Uterus (tissue), 4 donors: ENCODE measurements at places on chromosomes 3 and 15.

DNA sequence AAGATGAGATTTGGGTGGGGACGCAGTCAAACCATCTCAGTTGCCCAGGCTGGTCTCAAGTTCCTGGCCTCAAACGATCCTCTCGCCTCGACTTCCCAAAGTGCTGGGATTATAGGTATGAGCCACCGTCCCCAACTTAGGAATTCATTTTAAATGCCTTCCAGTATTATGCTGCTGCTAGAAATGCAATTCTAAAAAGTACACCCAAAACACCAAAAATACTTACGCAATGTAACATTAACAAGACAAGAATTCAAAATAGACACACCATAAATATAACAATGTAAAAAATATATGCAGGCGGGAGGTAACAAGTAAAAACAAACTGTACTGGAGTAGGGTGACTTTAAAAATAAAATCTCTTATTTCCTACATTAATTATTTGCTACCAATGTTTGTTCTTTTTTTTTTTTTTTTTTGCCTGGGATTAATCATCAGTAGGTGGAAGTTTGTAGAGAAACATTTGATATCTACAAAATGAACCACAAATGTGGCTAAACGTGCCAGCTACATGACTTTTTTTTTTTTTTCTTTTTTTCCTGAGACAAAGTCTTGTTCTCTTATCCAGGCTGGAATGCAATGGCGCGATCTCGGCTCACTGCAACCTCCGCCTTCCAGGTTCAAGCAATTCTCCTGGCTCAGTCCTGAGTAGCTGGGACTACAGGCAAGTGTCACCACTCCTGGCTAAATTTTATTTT lies 56.8 kb downstream of the SETMAR start:
- DNase-seq = no peak
- H3K27ac ChIP-seq = no peak overlapping the region
- no peaks in the 10 kb centered on the region for H3K36me3 ChIP-seq
- no peaks in the 10 kb centered on the region for H3K4me1 ChIP-seq

DNA sequence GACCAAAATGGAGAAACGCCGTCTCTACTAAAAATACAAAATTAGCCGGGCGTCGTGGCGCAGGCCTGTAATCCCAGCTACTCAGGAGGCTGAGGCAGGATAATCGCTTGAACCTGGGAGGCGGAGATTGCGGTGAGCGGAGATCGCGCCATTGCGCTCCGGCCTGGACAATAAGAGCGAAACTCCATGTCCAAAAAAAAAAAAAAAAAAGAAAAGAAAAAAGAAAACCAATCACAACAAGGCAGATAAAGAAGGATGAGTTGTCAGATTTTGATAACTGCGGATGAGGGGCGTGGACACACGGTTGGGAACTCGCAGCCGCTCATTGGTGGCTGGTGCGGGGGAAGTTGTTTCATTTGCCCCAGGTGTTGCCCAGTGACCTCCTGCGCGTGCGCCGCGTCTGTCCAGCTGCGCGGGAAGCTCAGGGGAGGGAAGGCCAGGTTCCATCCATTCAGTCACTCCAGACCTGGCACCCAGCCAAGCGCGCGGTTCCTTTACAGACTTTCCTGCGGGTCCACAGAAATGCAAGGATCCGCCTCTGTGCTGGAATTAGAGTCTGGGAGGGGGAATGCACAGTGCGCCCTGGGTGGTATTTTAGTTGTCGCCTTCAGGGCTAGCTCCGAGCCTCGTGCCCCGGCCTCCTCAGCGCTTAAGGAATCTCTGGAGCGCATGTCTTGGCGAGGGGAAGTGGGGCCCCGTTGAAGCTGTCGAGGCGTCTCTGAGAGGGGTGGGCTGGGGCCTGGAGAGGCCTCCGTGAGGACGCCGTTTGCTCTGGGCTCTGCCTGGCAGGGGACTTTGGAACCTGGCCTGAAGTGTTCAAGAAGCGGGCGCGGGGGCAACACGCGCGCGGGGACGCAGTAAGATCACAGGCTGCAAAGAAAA lies 708 bp upstream of the GCHFR start:
- no peaks in the 10 kb centered on the region for H3K27me3 ChIP-seq
- H3K4me3 ChIP-seq = peak overlapping the region; percentile 43
- peaks cover 4% of the 10 kb centered on the region for H3K4me1 ChIP-seq
- peak overlapping the region; percentile 67 for H3K27ac ChIP-seq
- H3K36me3 ChIP-seq = no peaks in the 10 kb centered on the region

- no peak overlapping the region for H3K27ac ChIP-seq
- no peak overlapping the region for H3K4me3 ChIP-seq
- DNase-seq = peak; percentile 14
- no peaks in the 10 kb centered on the region for H3K27me3 ChIP-seq
- no peaks in the 10 kb centered on the region for H3K4me1 ChIP-seq
Measured at GRCh38 chr3:48543271-48543866, 13.2 kb downstream of the PFKFB4 start.

GRCh38 chr15:79872358-79873017 lies 24.3 kb downstream of the MTHFS start:
- no peak overlapping the region for H3K27ac ChIP-seq
- no peak for DNase-seq
- H3K36me3 ChIP-seq = no peaks in the 10 kb centered on the region
- H3K4me1 ChIP-seq = no peaks in the 10 kb centered on the region

GRCh38 chr3:45665101-45665572 lies 24.1 kb upstream of the SACM1L start:
- peak overlapping the region; percentile 35 for H3K27ac ChIP-seq
- no peak for DNase-seq
- H3K4me3 ChIP-seq = no peak overlapping the region
- no peaks in the 10 kb centered on the region for H3K4me1 ChIP-seq
- H3K36me3 ChIP-seq = no peaks in the 10 kb centered on the region

DNA sequence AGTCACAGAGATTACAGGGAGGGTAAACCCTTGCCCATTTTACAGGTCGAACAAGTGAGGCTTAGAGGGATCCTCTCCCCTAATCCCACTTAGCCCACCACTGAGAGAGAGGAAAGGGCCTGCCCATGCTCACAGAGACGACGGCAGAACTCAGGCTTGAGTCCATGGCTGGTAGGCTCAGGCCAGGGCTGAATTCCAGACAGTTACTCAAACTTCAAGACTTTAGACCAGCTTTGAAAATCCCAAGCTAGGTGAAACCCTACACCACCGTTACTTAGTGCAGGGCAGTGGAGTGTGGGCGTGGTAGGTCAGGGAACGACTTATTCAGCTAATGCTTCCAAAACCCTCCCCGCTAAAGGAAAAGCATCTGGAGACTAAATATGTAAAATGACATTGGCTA lies 16.4 kb downstream of the GRIP2 start:
- no peak overlapping the region for H3K27ac ChIP-seq
- DNase-seq = no peak
- H3K36me3 ChIP-seq = no peaks in the 10 kb centered on the region
- H3K4me1 ChIP-seq = no peaks in the 10 kb centered on the region
- no peak overlapping the region for H3K4me3 ChIP-seq
- H3K27me3 ChIP-seq = no peaks in the 10 kb centered on the region

DNA sequence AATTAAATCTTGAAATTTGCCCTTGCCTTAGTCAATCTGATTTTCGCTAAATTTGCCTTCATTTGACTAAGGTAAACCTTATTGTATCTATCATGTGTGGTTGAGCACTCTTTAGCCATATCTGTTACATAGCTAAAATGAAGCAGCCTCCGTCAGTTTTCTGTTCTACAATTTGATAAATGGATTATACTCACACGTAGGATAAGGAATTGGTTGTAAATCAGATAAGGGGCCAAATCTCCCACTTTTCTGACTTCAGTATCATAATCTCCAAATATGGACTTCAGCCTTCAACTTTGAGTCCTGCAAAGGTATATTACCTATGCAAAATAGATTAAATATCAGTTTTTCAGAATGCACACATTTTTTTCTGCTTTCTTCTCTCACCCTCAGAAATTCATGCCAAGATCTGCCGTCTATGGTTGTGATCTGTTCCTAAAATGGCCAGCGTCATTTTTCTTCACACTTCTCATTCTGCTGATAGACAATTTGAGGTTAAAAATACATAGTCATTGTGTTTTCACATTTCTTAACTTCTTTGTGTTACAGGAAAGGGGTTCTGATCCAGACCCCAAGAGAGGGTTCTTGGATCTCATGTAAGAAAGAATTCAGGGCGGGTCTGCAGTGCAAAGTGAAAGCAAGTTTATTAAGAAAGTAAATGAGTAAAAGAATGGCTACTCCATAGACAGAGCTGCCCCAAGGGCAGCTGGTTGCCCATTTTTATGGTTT lies 36.9 kb downstream of the RAB8B start:
- no peaks in the 10 kb centered on the region for H3K4me1 ChIP-seq
- H3K27ac ChIP-seq = no peak overlapping the region
- DNase-seq = no peak
- H3K36me3 ChIP-seq = no peaks in the 10 kb centered on the region

GRCh38 chr3:32880225-32880624 lies 62.4 kb downstream of the TRIM71 start:
- no peak overlapping the region for H3K4me3 ChIP-seq
- no peaks in the 10 kb centered on the region for H3K36me3 ChIP-seq
- DNase-seq = no peak
- no peaks in the 10 kb centered on the region for H3K27me3 ChIP-seq
- H3K4me1 ChIP-seq = no peaks in the 10 kb centered on the region
- no peak overlapping the region for H3K27ac ChIP-seq

DNA sequence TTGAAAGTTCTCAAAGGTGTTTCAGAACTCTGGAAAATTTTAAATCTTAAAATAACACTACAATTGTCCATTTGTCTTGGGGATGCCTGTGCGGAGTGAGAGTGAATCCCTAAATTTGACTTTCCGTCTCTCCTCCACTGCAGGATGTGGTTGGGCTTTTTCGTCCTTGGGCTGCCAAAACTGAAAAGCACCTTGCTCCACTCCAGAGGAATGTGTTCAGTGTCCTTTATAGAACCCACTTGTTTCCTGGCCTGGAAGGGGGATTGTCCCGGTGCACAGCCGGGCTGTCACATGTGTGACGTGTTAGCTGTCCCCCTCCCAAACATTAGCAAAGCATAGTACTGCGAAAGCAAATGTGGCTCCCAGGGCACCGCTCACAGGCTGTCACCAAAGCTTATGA lies 69.6 kb upstream of the ATP10A start:
- DNase-seq = no peak
- H3K27me3 ChIP-seq = no peaks in the 10 kb centered on the region
- no peak overlapping the region for H3K27ac ChIP-seq
- no peak overlapping the region for H3K4me3 ChIP-seq
- no peaks in the 10 kb centered on the region for H3K4me1 ChIP-seq

GRCh38 chr3:30586806-30587486 lies 19.5 kb upstream of the TGFBR2 start:
- no peaks in the 10 kb centered on the region for H3K27me3 ChIP-seq
- H3K36me3 ChIP-seq = no peaks in the 10 kb centered on the region
- no peak for DNase-seq
- no peak overlapping the region for H3K4me3 ChIP-seq
- H3K27ac ChIP-seq = no peak overlapping the region
- no peaks in the 10 kb centered on the region for H3K4me1 ChIP-seq

GRCh38 chr3:100838157-100838556 lies 128.9 kb downstream of the TFG start:
- H3K27ac ChIP-seq = no peak overlapping the region
- DNase-seq = no peak
- no peaks in the 10 kb centered on the region for H3K4me1 ChIP-seq
- no peak overlapping the region for H3K4me3 ChIP-seq
- H3K27me3 ChIP-seq = no peaks in the 10 kb centered on the region

GRCh38 chr3:52440249-52440551 lies 4.7 kb downstream of the SEMA3G start:
- H3K36me3 ChIP-seq = no peaks in the 10 kb centered on the region
- H3K4me3 ChIP-seq = no peak overlapping the region

GRCh38 chr3:45209526-45209925 lies 16.6 kb downstream of the TMEM158 start:
- no peaks in the 10 kb centered on the region for H3K36me3 ChIP-seq
- peak; percentile 39 for DNase-seq
- H3K4me3 ChIP-seq = no peak overlapping the region
- H3K27ac ChIP-seq = peak overlapping the region; percentile 83
- H3K4me1 ChIP-seq = peaks cover 5% of the 10 kb centered on the region

DNA sequence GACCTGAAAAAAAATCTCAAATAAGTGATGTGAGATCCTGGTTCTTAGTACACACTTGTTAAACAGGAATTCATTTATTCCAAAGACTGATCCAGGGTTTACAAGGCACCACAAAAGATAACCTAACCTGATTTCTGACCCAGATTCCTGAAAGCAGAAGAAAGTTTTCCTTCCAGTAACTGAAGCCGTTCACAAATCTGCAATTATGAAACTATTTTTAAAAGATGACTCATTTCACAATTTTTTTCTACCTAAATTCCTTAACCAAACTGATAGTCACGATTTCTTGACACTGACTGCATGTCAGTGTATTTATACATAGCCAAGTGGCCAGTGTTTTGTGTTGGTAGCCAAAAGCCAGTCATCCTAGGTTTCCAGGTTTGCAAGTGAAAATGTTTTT lies 17.1 kb downstream of the SLC9A9 start:
- no peak overlapping the region for H3K4me3 ChIP-seq
- H3K4me1 ChIP-seq = no peaks in the 10 kb centered on the region
- peak overlapping the region; percentile 53 for H3K27ac ChIP-seq
- H3K27me3 ChIP-seq = no peaks in the 10 kb centered on the region
- no peak for DNase-seq

DNA sequence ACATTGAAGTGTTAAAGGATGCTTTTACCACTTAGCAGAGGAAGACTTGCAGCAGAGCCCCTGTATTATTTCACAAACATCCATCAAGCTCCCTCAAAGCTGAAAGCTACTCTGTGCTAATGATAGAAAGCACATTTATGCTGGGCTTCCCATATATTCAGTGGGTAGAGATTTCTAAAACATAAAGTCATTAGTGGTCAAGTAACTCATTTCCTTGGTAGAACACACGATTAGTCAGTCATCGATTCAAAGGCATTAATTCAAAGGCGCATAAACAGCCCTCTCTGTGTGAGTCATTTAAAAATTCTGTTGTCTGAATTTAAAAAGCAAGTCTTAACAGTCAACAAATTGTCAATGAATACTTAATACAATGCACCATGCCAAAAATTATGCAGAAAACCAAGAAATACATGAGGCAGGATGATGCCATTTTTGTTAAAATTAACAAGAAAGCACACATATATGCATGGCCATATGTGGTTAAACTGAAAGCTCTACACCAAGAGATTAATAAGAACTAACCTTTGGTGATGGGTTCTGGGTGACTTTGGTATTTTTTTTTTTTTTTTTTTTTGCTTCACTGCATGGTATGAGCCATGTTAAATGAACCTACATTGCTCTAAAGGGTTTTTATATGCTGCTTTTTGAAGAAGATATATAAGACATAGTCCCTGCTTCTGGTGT lies 61.7 kb downstream of the LDHAL6B start:
- no peak for DNase-seq
- H3K27me3 ChIP-seq = no peaks in the 10 kb centered on the region
- no peaks in the 10 kb centered on the region for H3K4me1 ChIP-seq

- no peaks in the 10 kb centered on the region for H3K27me3 ChIP-seq
- H3K4me1 ChIP-seq = no peaks in the 10 kb centered on the region
- no peaks in the 10 kb centered on the region for H3K36me3 ChIP-seq
- no peak overlapping the region for H3K4me3 ChIP-seq
Measured at GRCh38 chr3:139201446-139202225, 142.2 kb upstream of the MRPS22 start.

- H3K4me1 ChIP-seq = no peaks in the 10 kb centered on the region
- no peaks in the 10 kb centered on the region for H3K27me3 ChIP-seq
- no peaks in the 10 kb centered on the region for H3K36me3 ChIP-seq
- DNase-seq = no peak
- H3K4me3 ChIP-seq = no peak overlapping the region
- H3K27ac ChIP-seq = no peak overlapping the region
Measured at GRCh38 chr3:195163719-195164572, 107.0 kb downstream of the XXYLT1 start.
